ENCODE measurements at places on chromosomes 12 and 14. TPM values are rescaled to one million over a fixed set of nuclear protein-coding genes. Genes with fewer than 3 reads are reported as not detected.

Gene GALNT8
- not detected for total RNA-seq

Gene KRAS
- total RNA-seq = 20.4 TPM

Gene RGS6
- not detected for total RNA-seq

Gene SLC35F4
- total RNA-seq = not detected

Gene GYS2
- not detected for total RNA-seq

Gene CAPZA3
- not detected for total RNA-seq

Gene RHEBL1
- 0.59 TPM for total RNA-seq

Data from smooth muscle cell of the pulmonary artery (primary cell).